ENCODE measurements at places on chromosomes 1 and 21.

DNA sequence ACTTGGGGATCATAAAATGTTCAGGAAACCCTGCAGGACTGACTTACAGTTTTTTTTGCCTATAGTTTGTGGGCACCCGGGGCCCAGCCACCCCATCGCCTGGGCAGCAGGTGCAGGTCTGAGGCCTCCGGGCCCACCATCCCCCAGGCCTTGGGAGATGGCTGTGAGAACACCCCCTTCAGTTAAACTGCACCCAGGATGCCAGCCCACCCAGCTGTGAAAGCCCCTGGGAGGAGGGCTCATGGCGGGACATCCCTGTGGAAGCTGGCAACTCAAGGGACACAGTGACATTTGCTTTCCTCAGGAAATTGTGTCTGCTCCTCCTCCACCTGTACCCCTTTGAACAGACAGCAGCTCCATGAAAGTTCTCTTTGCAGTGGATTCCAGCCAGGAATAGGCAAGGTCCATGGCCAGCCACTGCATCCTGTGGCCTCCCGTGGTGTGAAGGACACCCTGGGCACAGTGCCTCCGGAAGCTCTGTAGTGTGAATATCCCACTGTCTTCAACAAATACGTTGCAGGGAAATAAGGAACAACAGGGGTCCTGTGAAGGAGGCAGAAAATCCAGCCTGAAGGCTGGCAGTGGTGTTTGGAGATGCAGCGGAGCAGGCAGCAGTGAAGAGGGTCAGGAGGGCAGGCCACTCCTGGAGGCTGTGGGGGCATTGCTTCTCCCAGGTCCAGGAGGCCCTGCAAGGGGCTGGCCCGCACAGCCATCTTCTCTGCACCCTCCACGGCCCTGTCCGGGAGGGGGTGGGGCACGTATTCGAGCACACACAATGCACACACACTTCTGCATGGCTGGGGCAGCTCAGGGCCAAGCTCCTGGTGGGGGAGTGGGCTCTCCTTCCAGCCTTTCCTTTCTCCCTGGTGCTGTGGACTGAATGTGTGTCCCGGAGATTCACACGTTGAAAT, 2.1 kb upstream of the OBSCN start:
- DNase-seq: no peak

GRCh38 chr1:203066965-203067364, 18.8 kb downstream of the MYOG start:
- DNase-seq: no peak

GRCh38 chr1:7385471-7386225, 385.4 kb upstream of the VAMP3 start:
- no peak for DNase-seq

GRCh38 chr1:48687282-48688045, 89.2 kb downstream of the BEND5 start:
- DNase-seq: no peak

DNA sequence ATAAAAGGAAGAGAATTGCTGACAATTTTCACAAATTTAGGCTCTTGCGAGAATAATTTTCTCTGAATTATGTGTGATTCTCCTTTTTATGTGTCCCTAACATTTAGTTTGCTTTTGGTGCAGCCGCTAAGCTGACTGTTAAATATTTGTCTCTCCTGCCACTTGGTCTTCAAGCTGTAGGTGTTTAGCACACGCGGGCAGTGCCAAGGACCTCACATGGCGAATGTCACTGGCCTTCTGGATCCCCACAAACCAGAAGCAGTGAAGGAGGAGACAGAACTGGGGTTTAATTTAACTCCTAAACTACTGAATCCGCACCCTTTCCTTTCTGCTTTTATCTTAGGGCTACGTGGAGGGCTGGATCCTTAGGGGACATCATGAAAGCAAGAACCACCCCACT, 120.0 kb downstream of the KAZN start:
- no peak for DNase-seq

DNA sequence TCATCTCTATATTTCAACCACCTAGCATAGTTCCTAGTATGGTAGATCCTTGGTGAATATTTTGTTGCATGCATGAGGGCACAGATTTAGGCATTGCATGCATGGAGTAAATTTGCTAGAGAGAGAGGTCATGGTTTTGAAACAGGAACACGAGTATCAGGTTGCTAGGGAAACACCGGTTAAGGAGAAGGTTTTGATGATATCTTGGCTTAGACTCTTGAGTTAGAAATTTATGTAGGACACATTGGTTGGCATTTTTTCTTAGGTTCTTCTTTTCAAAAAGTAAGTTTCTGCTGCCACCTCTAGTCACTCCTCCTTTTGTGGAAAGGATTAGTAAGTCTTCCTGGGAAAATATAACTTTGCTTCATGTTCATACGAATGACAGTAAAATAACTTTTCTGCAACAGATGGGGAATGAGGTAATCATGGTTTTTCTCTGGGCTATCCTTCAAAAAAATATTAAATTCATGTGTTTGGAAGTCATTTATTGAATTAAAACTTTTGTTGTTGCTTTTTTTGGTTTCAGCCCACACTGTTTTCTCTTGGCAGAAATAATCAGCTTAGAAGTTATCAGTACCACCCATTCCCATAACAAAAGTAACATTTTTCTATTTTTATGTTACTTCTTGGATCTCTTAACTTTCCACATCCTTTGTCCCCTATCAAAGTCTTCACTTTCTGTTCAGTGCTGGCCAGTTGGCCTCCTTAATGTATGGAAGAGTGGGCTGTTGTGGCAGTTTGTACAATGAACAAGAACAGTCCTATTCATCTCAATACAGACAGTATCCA, 97.3 kb downstream of the PLA2G4A start:
- no peak for DNase-seq

GRCh38 chr1:220908757-220909156, 29.5 kb downstream of the HLX start:
- no peak for DNase-seq

DNA sequence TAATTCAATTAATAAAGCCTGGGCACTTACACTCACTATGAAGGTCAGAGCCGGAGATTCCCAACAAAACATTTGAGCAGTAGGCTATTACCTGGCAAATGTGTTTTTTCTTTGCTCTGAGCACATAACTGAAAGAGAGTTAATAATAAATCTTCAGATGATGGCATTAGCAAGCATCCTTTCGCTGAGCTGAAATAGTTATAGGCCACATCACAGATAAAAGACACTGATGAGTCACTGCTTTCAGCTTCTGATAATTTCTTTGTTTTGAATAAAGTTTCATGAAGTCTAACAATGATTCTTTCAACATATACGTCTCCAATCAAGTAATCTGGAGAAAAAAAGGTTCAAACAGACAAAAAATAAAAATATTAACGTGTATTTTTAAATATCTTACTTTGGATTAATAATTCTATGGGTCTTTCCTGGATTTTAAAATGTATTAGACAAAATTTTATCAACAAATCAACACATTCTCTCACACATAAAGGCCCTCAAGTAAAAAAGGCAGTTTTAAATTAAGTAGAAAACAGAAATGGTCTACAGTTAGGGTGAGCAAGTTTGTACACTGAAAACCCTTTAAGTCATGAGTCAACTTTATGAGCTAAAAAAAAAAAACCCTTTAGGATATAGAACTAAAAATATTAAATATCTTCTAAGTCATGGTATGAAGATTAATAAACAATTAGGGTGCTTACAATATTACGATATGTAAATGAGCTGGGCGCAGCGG, 33.1 kb downstream of the LTN1 start:
- no peak for DNase-seq

DNA sequence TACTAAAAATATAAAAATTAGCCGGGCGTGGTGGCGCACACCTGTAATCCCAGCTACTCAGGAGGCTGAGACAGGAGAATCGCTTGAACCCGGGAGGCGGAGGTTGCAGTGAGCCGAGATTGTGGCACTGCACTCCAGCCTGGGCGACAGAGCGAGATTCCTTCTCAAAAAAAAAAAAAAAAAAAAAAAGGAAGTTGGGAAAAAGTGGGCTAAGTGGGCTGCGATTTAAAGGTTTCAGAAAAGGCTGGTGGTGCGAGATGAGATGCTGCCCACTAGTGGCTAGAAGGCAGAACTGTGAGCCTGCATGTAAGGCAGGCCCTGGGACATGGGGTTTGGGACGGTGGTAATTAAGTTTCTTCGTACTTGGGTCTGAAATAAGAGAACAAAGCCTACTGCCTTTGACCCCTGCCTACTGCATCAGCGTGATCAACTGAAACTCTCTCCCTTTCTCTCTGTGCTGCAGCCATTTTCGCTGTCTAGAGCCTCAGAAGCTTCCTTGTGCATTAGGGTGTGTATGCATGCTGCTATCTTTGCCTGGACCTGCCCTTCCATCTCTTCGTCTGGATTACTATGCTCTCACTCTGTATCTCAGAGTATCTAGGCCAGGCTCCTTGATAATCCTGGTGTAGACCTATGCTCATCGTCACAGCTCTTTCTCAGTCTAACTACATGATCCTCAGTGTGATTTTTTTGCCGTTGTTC, 12.4 kb downstream of the FMOD start:
- DNase-seq: peak; percentile 49

- DNase-seq: no peak
These were observed 26.0 kb downstream of the RPL5 start for GRCh38 chr1:92857817-92858216.

DNA sequence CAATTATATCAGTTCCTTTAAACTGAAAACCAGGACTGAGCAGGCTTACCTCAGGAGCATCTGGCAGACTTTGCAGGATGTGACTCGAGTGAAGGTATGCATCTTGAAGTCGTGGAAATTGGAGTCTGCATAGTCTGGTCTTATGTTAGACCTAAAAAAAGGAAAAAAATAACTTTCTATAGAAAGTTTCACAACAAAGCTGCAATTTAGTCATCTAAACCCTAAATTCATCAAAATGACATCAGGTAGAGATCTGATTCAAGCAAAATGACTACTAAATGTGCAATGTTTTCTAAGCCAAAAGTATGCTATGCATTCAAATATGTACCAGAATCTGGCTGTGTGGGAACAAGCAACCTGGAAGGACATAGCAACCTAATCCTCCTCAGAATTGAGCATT, 260.1 kb downstream of the VAV3 start:
- no peak for DNase-seq

GRCh38 chr1:67204298-67204980, 38.2 kb downstream of the IL23R start:
- DNase-seq: no peak

GRCh38 chr1:221308534-221309511, 429.6 kb downstream of the HLX start:
- no peak for DNase-seq

- no peak for DNase-seq
These were observed 19.2 kb downstream of the CLIC4 start for GRCh38 chr1:24764439-24764838.

DNA sequence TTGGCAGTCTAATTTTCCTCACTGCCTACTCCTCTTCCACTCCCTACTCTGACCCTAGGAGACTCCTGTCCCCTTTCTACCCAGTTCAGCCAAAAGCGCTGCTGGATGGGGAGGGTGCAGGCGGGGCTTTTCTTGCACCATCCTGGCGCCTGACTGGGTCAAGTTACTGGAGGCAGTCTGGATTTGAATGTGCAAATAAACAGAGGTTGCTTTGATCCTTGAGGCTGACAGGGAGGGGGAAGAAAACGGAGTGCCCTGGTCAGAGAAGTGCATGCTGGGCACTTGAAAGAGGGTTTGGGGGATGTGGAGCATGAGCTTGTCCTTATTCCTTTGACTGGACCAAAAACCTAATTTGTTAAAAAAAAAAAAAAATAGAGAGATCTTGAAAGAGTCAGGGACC, 76.8 kb upstream of the SOX13 start:
- DNase-seq: peak; percentile 38

- DNase-seq: no peak
These were observed 189.9 kb upstream of the BEND5 start for GRCh38 chr1:48966583-48966982.

- DNase-seq: no peak
These were observed 304.3 kb downstream of the MATN1 start for GRCh38 chr1:30418939-30419720.

DNA sequence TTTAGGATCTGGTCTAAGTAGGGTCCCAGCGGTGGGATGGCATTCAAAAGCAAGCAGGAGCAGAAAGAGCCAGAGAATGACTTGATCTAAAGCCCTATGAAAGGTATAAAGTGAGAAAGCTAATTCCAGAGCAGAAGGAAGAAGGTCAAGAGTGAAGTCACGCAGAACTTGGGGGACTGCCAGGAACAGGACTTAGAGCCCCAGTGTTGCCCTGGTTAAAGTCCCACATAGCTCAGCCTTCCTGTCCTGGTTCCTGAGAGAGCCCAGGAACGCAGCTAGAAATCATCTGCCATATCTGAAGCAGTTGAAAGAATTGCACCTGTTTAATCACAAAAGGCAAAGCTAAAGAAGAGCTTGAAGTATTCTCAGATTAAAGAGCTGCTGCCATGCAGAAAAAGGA, 160.6 kb upstream of the ATP1B1 start:
- no peak for DNase-seq

GRCh38 chr1:12539705-12540579, 78.1 kb downstream of the DHRS3 start:
- DNase-seq: peak; percentile 26

- DNase-seq: no peak
These were observed 101.7 kb downstream of the NR5A2 start for GRCh38 chr1:200128944-200129879.

DNA sequence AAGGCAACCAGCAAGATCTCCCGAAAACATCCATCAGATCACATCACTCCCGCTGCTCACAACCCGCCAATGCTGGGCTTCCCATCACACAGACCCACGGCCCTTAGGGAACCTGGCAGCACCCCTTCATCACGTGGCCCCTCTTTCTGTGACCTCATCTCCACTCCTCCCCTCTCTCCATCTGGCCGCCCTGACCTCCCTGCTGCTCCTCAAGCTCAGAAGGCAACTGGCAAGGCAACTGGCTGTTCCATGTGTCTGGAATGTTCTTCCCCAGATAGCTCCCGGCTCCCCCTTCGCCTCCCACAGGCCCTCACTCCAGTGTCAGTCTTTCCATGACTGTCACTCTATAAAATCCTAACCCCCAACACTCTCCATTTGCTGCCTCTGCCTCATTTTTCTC, 113.0 kb upstream of the ERG start:
- no peak for DNase-seq

GRCh38 chr1:40067023-40067422, 26.5 kb downstream of the CAP1 start:
- no peak for DNase-seq

DNA sequence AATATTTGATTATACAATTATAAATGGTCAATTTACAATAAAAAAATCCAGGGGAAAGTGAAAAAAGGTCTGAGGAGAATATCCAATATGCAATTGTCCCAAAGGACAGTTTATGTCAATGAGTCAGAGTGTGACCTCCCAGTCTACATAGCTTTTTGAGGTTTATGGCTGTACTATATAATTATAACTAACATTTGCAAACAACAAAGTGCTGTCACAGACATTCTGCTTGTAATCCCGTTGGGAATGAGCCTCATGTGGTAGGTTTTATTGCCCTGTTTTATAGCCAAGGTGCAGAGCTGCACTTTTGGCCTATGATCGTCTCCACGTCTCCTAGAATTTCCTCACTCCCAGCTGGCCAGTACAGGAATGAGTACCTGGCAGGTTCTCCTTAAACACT, 103.8 kb downstream of the ADSS2 start:
- no peak for DNase-seq

DNA sequence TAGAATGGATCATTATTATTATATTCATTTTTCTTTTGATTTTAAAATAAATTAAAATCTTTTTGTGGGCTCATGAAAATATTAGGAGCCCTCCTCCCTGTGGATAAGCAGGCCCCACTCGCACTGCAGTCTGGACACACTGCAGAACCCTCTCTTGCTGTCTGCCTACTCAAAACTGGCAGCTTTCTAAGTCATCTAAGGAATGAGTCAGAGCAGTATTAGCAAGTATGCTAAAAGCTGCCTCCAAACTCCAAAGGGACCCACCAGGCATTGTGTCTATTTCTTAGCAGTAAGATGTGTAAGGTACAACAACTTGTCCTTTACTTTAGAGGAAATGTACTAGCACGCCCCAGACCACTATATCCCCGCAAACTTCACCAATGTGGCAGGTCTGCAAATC, 108.8 kb downstream of the SYF2 start:
- DNase-seq: no peak
